ENCODE measurements at places on chromosomes 11 and 22.
A peak's percentile ranks its signal among the peaks of the same experiment; 100 is the strongest.

GRCh38 chr11:69511358-69512055 is 30.0 kb downstream of the LINC01488 start:
- DNase-seq, result no peak

DNA sequence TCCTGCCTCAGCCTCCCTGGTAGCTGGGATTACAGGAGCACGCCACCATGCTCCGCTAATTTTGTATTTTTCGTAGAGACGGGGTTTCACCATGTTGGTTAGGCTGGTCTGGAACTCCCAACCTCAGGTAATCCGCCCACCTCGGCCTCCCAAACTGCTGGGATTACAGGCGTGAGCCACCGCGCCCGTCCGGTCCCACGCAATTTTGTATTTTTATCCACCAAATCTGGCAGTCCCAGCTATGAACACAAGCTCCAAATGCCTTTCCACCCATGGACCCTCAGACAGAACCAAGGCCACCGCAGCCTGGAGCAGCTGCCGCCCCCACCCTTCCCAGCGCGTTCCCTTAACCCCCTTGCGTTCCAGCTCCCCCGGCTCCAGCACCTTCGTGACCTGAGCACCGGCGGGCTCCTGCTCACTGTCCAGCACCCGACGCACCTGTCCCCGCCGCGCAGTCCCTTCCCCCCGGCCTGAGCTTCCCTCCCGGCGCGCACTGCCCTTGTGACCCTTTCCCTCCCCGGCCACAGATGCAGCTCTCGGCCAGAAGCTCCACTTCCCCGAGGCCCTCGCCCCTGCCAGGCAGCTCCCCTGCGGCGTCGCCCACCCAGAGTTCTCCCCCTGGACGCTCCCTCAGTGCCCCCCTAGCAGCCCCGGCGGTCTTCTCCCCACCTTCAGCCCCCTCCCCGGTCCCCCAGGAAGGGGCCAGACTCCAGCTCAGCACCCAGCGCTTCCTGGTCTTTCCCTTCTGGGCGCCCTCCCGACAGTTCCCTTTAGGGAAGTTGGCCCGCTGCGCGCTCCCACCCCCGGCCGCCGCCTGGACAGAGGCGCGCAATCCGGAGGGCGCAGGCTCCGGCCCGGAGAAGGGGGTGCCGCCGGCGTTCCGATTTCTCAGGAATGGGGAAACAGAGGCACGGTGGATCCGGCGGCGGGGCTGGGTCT is 5.6 kb upstream of the ZBED4 start:
- DNase-seq, result no peak

GRCh38 chr11:73520353-73521061 is 77.4 kb downstream of the FAM168A start:
- no peak for DNase-seq

- DNase-seq, result no peak
Measured at GRCh38 chr11:115199481-115200069, 304.6 kb downstream of the CADM1 start.

DNA sequence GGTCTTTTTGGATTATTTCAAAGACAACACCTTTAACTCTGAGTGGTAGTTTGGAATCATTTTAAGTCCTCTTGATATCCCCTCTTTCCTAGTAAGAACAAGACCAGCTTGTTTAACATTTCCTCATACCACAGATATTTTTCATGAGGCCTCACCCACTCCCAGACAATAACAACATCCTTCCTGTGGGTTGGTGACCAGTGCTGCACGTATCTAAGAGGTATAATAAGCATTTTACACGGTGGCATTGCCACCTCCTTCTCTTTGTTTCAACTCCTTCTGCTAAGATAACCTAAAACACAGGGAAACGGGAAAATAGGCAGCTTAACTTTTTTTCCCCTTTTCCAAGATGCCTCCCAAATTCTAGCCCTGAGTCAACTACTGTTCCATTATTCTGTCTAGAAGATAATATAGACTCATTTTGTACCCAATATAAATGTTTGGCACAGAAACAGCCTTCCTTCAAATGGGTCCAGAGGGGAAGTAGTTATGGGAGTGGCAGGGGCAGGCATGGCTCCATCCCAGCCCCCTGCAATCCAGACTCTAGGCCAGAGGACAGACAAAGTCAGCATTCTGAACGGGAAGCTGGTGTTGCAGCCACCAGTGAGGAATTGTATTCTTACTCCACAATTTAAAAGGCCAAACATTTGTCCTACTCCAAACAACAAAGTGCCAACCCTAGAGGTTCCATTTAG is 28.5 kb downstream of the MAML2 start:
- DNase-seq, result no peak

- DNase-seq, result no peak
Measured at GRCh38 chr11:118124929-118125535, 27.6 kb downstream of the SCN4B start.

GRCh38 chr22:39597236-39597869 is 26.8 kb downstream of the CACNA1I start:
- no peak for DNase-seq

- no peak for DNase-seq
Measured at GRCh38 chr11:62143727-62144126, 19.9 kb downstream of the INCENP start.

DNA sequence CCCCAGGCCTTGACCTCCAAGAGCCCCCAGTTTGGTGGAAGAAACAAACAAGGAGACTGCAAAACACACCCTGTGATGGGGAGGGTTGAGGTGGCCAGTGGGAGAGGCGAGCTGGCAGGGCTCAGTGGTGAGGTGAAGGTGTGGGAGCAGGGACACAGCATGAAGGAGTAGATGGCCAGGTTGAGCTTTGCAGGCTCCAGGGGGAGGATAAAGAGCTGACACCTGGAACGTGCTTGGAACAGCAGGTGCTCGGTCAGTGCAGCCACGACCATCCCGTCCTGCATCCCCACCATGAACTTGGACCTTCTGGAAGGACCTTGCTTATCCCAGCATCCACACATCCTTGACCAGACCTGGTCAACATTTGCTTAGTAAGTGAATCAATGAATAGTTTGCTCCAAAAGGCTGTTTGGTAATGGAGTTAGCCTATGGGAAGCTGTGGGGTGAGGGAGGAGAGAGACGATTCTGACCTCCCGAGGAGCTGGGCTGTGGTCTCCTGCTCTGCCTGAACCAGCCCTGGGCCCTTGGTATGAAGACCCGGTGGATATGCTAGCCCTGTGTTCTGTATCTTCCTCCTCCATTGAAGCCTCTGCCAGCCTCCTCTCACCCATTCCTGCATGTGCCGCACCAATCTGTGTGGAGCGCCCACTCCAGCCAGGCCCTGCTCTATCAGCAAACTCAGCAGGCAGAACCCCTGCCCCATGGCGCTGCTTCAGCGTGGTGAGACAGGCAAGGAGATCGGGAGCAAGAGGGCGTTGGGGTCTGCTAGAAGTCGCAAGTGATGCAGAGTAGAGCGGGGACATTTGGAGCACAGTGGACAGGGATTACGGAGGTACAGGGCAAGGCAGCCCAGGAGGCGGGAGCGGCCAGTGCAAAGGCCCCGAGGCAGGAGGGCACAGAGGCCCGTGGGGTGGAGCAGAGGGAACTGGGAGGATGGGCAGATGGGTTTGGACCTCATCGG is 9.9 kb downstream of the LINC01488 start:
- no peak for DNase-seq

DNA sequence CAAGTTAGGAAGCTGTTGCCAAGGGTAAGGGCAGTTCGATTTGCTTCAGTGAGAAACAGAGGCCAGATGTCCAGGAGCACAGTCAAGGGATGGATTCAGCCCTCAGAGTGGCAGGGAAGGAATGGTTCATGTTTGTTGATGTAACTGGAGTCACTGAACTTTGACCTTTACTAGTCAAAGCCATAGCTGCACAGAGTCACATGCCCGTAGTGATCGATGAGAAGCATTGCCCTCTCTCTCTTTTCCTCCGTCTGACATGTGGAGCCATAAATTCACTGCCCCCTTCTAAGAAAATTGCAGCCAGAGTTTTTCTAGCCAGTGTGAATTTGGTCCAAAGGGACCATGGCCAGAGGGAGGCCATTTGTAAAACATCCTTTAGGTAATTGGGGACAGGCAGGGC is 124.1 kb upstream of the MTNR1B start:
- DNase-seq, result no peak

DNA sequence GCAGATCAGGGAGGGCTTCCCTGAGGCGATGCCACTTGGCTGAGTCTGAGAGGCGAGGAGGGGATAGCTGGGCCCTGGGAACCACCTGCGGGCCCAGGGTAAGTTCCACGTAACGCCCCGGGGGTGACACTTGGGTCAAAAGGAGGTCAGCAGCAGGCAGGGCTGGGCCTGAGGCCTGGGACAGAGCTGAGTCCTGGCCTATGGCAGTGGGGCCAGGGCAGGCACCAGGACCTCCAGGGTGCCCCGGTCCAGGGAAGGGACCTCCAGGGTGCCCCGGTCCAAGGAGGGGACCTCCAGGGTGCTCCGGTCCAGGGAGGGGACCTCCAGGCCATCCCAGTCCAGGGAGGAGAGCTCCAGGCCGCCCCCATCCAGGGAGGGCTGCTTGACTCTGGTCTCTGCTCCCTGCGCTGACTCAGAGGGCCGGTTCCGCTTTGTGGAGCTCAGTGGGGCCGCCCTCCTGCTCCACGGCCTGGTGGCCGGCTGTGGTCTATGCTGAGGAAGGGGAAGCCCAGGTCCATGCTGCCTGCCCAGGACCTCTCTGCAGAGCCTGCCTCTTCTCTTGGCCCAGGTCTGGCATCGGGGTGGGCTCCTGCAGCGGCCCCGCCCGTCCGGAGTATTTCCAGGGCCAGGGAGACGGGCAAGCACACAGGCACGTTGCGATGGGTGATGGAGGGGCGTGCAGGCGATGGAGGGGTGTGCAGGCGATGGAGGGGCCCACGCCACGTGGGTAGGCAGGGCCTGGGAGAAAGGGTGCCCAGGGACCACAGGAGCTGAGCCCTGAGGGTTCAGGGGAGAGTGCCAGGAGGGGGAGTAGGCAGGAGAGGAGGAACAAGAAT is 19.5 kb upstream of the WNT7B start:
- no peak for DNase-seq

DNA sequence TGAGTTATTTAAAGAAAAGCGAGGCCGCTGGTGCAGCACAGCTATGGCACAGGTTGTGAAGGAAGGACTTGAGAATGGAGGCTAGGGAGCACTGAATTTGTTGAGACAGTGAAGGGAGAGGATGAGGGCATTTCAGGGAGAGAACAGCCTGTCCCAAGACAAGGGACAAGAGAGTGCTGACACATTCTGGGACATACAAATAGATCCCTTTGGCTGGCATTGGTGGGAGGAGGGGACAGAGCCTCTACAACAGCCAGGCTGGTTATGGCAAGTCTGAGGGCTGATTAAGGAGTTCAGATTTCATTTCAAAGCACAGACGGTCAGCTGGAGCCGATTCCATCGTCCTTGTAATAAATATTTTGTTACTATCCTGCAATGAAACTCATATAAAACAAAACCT is 1.7 kb upstream of the SLC29A2 start:
- DNase-seq, result no peak

GRCh38 chr11:111500481-111500880 is 11.7 kb downstream of the BTG4 start:
- DNase-seq, result no peak

DNA sequence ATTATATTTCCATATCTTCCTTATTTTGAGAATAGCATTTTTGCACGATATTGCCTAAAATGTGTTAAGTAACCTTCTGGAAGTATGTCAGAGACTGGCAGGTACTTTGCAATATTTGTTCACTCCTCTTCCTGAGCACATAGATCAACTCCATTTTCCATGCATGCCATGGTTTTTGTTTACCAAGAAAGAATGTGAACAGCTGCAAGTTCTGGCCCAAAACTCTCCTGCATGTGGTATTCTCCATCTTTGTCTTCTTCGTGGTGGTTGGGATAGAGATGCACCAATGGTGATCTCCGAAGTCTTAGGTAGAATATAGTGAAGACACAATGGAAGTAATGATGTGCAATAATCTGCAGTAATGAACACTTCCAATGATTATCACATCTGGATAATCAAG is 2241.0 kb upstream of the RAG2 start:
- DNase-seq, result no peak

DNA sequence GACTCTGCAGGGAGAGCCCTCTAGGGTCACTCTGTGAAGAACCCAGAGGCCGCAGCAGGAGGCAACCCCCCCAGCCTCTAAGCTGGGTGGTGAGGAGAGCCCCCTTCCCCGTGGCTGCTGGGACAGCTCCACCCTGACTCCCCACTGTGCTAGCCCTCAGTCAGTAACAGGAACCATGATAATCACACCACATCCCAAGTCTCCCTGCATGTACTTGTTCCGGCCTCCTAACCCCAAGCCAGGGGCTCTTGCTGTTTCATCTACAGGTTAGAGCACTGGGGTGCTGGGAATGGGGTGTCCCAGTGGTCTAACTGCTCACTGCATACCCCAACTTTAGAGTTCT is 26.9 kb downstream of the ARVCF start:
- no peak for DNase-seq

- no peak for DNase-seq
Measured at GRCh38 chr11:35923452-35923851, 20.4 kb upstream of the LDLRAD3 start.

DNA sequence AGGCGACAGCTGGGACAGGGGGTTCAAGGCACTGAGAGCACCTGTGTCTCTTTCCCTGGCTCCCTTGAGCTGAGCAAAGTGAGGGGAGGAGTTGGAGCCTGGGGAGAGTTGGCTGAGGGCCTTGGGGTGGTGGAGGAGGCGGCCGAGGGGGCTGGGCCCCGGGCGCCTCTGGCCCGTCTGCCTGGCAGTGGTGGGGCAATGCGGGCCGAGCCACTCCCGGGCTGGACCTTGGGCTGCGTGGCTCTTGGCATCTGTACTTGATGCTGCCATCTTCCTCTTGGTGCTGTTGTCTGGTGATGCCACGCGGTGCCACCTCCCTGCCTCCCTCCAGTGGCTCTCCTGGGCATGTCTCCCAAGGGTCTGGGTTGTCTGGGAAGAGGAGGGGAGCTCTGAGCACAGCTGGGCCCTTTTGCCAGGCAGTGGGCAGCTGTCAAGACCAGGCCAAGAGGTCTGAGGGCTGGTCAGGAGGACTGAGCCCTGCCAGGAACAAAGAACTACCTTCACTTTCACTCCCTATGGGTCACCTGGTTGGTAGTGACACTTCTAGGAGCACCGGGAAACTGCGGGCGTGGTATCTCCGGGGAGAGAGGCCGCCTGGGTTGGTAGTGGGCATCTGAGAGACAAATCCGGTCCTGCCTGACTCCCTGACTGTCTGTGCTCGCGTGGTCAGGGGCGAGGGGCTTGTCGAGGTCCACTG is 1.3 kb downstream of the GRIK4 start:
- no peak for DNase-seq

GRCh38 chr11:65067446-65067845 is 9.1 kb upstream of the NAALADL1 start:
- DNase-seq, result peak; percentile 65

- no peak for DNase-seq
Measured at GRCh38 chr22:40070701-40071100, 75.9 kb downstream of the FAM83F start.

- no peak for DNase-seq
Measured at GRCh38 chr11:64342869-64343745, 3.1 kb downstream of the CCDC88B start.

- DNase-seq, result no peak
Measured at GRCh38 chr11:27387362-27387761, 24.3 kb upstream of the CCDC34 start.

GRCh38 chr22:33440756-33441155 is 382.6 kb upstream of the SYN3 start:
- no peak for DNase-seq

GRCh38 chr22:22938672-22939587 is 51.3 kb downstream of the IGLL5 start:
- no peak for DNase-seq
